NCI-H510A treated with DMSO at 0.1 percent for 48 hours (cell line): ENCODE measurements at places on chromosomes 16 and 17.

- DNase-seq = no peak
Observed at GRCh38 chr16:82533189-82533588, 93.6 kb upstream of the CDH13 start.

GRCh38 chr16:66937725-66938337, 2.5 kb downstream of the CES2 start:
- DNase-seq = no peak

GRCh38 chr16:73163238-73163815, 115.4 kb upstream of the ZFHX3 start:
- DNase-seq = no peak

DNA sequence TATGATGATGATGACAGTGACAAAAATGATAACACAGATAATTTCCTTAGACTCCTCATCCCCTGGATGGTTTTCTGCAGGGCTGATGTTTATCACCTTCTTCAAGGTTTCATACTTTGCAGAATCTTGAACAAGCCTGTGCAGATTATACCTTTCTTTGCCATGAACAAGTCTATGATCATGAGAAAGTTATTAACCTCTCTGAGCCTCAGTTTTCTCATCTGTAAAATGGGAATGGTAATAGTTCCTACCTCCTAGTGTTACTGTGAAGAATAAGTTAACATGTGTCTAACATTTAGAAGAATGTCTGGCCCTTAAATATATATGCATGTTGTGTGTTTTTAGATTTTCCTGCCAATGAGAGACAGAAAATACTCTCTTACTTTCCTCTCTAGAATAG, 321.8 kb downstream of the SNX29 start:
- DNase-seq = no peak
